CD4-positive, alpha-beta T cell (primary cell): ENCODE measurements at places on chromosomes 11 and 22.

DNA sequence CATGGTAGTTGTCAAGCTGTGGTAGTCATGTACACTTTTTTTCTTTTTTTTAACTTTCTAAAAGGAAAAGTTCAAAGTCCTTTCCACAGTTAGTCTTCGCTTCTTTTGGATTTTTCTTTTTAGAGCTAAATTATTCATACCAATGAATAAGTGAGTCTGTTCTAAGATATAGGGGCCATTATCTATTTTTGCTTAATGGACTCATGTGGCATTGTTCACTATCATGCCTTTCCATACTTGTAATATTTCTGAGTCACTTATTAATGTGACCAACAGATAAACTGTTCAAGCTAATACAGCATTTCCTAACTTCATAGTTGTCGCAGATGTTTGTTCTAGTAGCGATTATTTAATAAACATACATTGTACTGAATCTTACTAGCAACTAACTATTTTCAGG, 8.0 kb upstream of the B3GNT6 start:
- DNase-seq: no peak

DNA sequence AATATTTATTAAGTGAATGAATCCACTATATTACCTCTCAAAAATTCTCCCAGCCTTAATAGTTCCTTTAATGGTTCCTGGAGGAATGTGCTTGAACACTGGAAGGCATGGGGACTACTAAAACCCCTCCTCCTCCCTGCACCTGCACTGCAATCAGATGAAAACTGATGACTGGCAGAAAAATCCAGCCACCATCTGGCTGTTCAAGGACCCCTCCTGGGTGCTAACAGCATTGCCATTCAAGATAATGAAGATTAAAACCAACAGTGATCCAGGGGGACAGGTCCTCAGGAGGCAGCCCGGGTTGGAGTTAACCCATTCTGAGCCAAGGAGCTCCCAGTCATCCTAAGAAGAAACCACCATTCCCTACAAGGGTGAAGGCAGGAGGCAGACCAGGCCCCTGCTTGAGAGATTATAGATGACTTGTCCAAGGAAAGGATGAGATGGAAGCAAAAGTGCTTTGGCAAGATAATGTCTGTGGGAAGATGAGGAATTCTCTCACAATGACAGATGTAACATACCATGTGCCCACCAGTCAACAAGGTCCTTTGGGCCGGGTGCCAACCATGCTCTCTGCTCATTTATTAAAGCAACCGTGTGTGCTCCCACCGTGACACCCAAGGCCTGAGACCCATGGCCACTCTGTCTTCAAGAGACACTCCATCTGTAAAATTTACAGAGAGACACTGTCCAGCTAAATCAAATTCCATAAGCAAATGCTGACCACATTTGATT, 90.6 kb downstream of the LARGE1 start:
- DNase-seq: no peak

DNA sequence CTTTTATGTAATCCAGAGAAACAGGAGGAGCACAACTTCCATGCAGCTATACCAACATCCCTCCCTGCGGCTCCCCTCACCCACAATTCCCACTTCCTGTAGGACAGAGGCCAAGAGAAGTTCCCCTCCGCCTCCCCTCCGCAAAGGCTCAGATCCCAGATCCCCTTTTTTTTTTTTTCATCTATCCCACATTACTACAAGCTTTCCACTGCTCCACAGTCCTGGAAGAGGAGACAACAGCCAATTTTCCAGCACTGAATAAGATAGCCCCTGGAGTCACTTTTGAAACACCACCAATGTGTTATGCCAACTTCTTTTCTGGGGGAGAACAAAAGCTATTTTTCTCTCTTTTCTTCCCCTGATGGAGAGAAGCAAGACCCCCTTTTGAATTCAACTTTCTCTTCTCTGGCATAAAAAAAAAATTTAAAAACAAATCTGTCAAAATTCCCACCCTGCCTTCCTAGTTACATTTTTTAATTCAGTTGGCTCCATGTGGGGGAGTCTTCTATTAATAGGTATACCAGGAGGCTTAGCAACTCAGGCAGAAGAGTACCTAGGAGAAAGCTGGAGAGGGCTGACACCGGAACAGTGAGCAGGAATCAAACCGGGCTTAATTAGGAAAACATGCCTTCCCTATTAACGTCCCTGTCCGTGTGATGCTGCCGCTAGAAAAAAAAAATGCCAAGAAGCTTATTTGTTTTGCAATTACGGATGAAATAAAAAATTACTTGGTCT, 543.4 kb downstream of the BUD13 start:
- no peak for DNase-seq

DNA sequence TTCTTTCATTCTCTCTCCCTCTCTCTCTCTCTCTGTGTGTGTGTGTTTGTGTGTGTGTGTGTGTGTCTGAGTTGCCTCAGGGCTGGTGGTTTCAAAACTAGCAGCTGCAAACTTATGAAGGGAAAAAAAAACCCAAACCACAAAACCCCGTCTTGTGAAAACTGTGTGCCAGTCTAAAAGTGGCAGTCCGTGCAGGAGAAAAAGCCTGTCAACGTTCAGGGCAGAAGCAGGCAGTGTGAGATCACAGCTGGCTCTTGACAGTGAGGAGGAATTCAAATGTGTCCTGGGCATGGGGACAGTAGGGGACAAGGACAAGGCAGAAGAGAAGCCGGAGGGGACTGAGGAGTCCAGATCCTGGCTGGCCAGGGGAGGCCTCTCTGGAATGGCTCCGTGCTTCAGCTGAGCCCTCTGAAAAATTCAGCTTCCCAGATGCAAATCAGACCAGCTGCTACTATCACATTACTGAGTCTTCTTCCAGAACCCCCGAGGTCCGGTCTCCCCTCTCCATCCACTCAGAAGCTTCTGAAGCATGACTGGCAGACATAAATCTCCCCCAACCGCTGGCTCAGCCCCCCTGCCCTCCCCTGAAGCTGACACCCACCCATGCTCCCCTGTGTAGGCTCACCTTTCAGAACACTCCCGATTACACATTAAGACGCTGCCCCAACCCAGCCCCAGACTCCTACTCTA, 31.9 kb downstream of the FLI1 start:
- peak; percentile 27 for DNase-seq

DNA sequence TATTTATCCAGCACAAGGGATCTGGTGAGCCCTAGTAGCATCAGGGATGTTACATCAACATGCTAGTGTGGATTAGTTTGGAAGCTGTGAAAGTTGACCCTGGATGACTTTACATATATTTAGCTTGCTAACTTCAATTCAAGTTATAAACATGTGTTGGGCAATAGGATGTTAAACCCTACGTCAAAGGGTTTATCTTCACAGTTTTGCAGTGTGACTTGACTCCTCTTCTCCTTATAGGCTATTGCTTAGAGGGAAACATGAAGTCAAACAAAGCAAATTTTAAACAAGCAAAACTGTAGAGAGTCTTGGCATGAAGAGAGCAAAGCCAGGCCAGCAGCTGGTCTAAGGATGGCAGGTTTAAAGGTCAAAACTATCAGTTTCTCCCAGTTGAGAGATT, 11.3 kb upstream of the CTSC start:
- DNase-seq: no peak

- no peak for DNase-seq
Measured at GRCh38 chr11:62545437-62546243, 966 bp downstream of the AHNAK start.

DNA sequence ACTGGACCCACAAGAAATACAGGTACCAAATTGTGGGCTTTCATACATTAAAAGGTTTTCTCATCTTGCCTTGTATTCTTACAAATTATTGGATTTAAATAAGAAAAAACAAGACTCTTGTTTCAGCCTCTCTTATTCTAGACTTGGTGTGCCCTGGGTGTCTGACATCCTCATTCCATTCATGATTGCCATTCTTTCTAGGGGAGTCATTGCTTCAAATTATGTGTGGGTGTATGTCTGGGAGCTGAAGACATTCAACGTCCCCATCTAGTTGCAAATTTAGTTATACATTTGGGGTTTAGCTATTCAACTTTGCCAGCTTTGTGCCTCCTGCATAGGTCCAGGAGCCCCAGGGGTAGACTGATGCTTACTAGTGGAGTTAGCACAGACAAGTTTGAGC, 18.1 kb downstream of the MAML2 start:
- DNase-seq: no peak

GRCh38 chr11:111095327-111095726, 150.2 kb upstream of the POU2AF2 start:
- DNase-seq: no peak

GRCh38 chr11:25247336-25247735, 750.5 kb downstream of the LUZP2 start:
- no peak for DNase-seq
